NCI-H2171 treated with DMSO at 0.1 percent for 48 hours (cell line): ENCODE measurements at places on chromosomes 7 and 10.

GRCh38 chr7:42766782-42767423 lies 145.0 kb downstream of the C7orf25 start:
- no peak for DNase-seq

- peak; percentile 34 for DNase-seq
Measured at GRCh38 chr7:47809387-47809786, 138.9 kb downstream of the PKD1L1 start.

DNA sequence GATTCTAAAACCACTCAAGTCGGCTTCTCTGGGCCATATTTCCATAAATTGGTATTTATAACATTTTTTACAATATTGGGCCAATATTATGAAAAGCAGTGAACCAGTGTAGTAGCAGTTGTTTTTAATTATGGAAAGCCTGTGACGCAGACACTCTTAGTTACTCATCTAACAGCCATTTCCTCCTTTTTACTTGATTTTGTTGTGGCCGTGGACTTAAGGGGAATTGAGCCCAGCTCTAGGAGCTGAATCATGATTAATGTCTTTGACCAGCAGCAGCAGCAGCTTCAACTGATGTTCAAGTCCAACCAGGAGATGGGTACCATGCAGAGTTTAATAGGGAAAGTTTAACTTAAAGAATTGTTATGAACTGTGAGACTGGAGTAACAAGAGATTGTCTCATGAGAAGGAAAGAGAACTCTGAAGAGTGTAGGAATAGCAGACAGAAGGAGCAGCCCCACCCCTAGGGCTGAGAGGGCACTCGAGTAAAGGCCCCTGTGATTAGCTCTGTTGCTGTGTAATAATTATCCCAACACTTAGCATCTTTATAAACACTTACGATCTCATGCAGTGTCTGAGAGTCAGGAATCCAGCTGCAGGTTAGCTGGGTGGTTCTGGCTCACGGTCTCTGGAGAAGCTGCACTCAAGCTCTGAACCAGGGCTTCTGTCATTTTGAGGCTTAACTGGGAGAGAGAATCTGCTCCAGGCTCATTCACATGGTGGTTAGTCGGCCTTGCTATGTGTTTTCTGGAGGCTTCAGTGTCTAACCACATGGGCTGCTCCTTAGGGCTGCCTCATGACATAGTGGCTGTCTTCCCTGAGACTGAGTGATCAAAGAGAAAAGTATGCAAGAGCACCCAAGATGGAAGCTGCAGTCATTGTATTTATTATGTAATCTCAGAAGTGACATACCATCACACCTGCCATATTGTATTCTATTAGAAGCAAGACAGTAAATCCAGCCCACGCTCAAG lies 4.6 kb downstream of the LANCL2 start:
- DNase-seq = no peak

DNA sequence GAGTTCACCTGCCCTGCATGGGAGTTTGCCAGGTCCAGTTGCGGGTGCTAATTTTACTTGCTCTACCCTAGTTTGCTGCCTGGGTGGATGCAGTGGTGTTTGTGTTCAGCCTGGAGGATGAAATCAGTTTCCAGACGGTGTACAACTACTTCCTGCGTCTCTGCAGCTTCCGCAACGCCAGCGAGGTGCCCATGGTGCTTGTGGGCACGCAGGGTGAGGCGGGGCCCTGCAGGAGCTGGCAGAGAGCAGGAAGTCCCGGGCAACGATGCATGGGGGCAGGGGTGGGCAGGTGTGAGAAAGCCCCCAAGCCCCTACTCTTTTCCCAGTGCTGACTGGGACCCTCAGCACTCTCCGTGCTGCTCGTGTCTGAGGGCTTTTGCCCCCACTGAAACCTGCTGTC lies 31.3 kb downstream of the AGAP3 start:
- no peak for DNase-seq

GRCh38 chr7:112147793-112148361 lies 58.3 kb downstream of the DOCK4 start:
- peak; percentile 17 for DNase-seq

DNA sequence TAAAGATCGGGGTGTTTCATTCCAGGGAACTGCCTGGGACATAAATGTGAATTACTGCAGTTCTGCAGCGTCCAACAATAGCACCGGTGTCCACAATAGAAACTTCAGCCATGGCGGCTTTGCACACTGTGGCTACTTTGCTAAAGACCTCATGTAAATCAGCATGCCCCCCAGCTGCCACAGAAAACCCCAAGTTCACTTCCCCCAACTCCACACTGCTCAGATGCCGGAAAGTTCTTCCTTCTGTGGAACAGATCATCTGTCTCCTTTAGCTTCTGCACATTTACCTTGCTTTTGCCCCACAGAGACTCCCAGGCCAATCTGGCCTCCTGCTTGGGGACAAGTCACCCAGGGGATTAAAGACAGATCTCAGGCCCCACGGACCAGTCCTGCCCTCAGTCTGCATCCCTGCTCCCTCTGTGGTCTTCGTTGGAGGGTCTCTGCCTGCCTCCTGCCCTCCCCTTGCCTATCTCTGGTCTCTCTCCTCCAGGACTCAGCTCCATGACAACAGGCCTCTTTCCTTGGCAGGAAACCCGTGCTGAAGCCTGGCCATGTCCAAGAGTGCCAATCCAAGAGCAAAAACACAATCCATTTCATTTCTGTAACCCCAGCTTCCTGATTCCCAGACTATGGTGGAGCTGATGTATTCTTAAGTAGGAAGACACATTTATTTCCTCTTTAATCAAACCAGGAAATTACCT lies 403.2 kb downstream of the RPS24 start:
- DNase-seq = no peak

GRCh38 chr7:734808-735207 lies 7.7 kb upstream of the PRKAR1B start:
- DNase-seq = no peak

DNA sequence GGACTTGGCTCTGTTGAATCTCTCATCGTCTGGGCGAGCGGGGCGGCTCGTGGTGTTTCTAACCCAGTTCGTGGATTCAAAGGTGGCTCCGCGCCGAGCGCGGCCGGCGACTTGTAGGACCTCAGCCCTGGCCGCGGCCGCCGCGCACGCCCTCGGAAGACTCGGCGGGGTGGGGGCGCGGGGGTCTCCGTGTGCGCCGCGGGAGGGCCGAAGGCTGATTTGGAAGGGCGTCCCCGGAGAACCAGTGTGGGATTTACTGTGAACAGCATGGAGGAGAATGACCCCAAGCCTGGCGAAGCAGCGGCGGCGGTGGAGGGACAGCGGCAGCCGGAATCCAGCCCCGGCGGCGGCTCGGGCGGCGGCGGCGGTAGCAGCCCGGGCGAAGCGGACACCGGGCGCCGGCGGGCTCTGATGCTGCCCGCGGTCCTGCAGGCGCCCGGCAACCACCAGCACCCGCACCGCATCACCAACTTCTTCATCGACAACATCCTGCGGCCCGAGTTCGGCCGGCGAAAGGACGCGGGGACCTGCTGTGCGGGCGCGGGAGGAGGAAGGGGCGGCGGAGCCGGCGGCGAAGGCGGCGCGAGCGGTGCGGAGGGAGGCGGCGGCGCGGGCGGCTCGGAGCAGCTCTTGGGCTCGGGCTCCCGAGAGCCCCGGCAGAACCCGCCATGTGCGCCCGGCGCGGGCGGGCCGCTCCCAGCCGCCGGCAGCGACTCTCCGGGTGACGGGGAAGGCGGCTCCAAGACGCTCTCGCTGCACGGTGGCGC lies at the start of gene EN2:
Gene EN2, plus strand, starts transcription at position 19 of the 767 bp plus-strand sequence. Its CDS starts 249 bp downstream, at position 268.
- DNase-seq = no peak

DNA sequence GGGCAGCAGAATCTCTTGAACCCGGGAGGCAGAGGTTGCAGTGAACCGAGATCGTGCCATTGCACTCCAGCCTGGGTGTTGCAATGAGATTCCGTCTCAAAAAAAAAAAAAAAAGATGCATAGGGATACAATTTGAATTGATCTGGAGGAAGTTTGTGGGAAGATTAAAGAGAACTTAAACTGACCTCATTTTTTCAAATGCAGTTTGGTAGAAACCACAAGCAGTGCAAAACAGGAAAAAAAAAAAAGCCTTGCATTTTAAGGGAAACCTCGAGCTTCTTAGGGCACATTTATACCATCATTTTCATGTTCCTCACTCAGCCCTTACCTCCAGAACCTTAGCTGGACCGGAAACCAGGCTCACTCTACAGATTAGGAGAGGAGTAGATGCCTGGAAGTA lies 2.8 kb downstream of the KCTD7 start:
- DNase-seq = no peak

GRCh38 chr7:150401424-150401790 lies 22.3 kb downstream of the ZNF775 start:
- no peak for DNase-seq

- DNase-seq = peak; percentile 14
Measured at GRCh38 chr7:33503014-33503413, 373.6 kb downstream of the BBS9 start.

- no peak for DNase-seq
Measured at GRCh38 chr10:104332243-104333031, 5.8 kb downstream of the ITPRIP start.

GRCh38 chr10:92290076-92290836 lies 622 bp downstream of the CPEB3 start:
- peak; percentile 61 for DNase-seq

DNA sequence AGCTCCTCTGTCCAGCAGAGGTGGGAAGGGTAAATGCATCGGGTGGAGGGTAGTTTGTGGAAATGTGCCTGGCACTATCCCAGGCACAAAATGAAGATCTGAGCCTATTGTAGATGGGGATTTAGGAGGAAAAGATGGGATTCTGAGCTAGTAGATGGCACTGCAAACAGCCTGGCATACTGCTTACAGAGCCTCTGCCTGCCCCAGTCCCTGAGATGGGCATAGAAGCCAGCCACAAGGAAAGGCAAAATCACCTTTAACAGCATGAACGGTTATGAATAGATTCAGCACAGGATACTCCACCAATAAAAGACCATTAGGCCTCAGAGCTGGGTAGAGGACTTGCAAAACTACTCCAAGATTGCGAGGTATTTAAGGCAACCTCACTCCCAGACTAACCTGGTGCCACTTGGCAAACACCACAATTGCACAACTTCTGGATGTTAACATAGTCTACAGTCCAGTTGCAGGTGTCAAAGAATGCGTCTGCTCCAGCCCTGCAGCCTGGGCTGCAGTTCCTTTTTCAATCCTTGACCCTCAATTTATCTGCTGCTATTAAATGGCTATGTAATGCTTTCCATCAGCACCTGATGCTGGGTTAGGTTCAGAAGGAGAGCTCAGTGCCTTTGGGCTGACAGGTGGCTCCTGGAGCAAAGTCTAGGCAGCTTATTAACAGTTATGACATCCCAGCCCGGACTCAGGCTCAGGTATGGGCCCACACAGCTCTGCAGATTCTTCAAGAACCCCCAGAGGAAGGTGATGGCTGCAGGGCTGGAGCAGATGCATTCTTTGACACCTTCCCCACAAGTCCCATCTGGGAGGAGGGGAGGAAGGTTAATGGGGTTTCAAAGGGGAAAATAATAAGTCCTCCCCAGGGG lies 34.0 kb downstream of the CDHR3 start:
- no peak for DNase-seq

DNA sequence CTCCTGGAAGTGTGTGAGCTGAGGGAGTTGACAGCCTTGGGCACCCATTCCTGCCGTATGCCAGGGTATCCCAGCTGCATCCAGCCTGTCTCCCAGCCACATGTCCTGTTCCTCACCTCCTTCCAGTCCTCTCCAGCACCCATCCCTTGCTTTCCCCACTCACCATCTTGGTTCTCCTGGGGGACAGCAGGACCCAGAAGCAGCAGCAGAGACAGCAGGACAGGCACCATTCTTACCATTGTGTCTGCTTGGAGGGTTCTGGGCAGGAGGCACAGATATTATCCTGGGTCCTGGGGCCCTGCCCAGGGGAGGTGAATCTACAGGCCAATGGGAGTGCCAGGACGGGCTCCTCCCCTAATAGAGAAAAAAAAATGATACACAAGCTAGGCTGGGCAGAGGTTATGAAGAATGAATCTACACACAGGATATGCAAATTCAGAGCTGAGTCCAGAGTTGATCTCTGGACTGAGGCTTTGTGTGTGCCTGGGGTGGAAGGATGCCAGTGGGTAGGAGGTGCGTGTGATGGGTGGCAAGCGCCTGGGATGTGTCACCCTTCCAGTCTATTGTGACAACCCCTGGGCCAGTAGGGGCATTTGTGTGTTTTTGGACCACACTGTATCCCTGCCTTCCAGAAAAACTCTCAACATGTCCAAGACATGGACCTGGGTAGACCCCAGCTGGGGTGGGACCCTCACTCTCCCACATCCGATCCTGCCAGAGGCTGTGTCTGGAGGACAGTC lies at the start of gene AZGP1:
Gene AZGP1, minus strand, starts transcription at position 250 of the 740 bp plus-strand sequence. Its CDS starts 11 bp downstream, at position 239.
- no peak for DNase-seq

- DNase-seq = no peak
Measured at GRCh38 chr10:70492786-70493659, 14.5 kb downstream of the PALD1 start.

DNA sequence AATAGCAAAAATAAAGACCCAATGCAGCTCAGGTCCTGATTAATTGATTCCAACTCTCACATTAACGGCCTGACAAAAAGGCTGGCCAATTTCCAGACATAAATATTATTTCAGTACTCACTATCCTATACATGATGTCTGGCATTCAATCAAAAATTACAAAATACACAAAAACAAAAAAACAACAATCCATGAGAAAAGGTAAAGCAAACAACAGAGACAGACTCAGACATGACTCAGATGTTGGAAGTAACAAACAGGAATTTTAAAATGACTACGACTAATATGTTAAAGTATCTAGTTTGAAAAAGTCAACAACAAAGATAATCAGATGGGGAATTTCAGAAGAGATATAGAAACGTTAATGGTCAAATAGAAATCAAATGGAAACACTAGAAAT lies 152.8 kb downstream of the AMPH start:
- DNase-seq = no peak

GRCh38 chr10:87702260-87702972 lies 42.7 kb downstream of the PAPSS2 start:
- DNase-seq = no peak

DNA sequence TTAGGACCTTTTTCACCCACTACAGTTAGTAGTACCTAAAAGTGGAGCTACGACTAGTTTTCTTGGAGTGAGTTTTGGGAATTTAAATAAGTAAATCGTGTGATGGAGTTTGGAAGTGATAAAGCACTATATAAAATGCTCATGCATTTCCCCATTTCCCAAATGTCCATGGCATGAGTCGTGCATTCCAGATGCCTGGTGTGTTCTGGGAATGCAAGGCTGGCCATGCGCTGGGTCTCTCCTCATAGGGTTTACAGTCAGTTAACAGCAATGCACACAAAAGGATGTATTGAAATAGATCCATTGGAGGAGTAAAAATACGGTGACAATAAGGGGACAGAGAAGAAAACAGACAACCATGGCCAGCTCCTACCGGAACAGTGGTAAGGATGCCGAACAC lies 149.8 kb downstream of the DPP6 start:
- no peak for DNase-seq

GRCh38 chr7:98836811-98837629 lies 32.8 kb downstream of the TMEM130 start:
- DNase-seq = peak; percentile 95

GRCh38 chr7:23539494-23539907 lies 7.7 kb upstream of the TRA2A start:
- DNase-seq = no peak

- no peak for DNase-seq
Measured at GRCh38 chr10:78794736-78795455, 273.9 kb upstream of the ZMIZ1 start.

GRCh38 chr7:41134300-41135255 lies 568.3 kb downstream of the INHBA start:
- no peak for DNase-seq
